ENCODE measurements at places on chromosomes 1 and 21.
A peak's percentile ranks its signal among the peaks of the same experiment; 100 is the strongest.

DNA sequence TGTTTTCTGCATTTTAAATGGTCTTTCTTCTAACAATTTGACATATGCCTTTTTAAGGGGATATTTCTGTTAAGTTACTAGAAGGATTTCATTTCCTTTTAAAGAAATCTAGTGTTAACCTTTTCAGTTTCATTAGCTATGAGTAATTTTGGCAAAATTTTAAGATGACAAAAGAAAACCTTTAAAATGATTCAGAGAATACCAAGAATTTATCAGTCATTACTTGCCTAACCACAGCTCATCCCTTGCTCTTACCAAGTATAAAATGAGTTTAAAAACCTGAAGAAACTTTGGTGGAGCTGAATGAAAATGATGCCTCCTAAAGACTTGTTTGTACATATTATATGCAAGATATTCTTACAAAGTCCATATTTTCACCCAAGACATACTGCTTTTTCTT lies 101.7 kb downstream of the NEK7 start:
- peak; percentile 27 for DNase-seq

DNA sequence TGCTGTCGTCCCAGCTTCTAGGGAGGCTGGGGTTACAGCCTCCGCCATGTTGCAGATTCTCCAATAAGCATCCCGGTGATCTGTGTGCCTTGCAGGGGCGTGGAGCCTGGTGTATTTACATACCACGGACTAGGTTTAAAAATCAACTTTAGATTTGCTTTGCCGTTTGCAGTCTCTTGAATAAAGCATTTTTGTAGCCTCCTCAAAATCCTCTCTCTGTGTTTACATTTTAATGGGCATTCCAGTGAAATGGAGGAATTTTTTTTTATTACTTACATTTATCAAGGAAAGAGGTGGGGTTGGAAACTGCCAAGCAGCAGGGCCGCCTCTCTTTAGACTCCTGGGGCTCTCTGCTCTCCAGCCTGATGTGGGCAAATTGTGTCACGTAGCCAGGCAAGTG lies 437.5 kb upstream of the VAMP3 start:
- no peak for DNase-seq

DNA sequence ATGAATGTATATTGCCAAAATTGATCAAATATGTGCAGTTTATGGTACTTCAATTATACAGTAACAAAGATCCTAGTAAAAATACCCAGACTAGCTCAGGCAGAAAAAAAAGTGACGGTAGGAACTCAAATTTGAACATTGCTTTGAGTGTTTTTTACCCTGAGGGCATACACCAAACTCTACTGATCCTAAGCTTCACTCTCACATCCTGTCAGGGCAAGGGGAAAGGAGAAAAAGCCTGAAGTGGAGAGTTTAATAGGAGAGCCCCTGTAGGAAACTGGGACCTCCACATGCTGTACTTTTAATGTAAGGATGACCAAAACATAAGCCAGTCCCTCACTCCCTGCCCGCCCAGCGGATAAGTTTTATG lies 59.8 kb upstream of the GNG12 start:
- no peak for DNase-seq

GRCh38 chr1:175182201-175182746 lies 10.3 kb downstream of the KIAA0040 start:
- DNase-seq, result no peak

- DNase-seq, result no peak
Measured at GRCh38 chr21:21148514-21148913, 150.3 kb downstream of the NCAM2 start.

DNA sequence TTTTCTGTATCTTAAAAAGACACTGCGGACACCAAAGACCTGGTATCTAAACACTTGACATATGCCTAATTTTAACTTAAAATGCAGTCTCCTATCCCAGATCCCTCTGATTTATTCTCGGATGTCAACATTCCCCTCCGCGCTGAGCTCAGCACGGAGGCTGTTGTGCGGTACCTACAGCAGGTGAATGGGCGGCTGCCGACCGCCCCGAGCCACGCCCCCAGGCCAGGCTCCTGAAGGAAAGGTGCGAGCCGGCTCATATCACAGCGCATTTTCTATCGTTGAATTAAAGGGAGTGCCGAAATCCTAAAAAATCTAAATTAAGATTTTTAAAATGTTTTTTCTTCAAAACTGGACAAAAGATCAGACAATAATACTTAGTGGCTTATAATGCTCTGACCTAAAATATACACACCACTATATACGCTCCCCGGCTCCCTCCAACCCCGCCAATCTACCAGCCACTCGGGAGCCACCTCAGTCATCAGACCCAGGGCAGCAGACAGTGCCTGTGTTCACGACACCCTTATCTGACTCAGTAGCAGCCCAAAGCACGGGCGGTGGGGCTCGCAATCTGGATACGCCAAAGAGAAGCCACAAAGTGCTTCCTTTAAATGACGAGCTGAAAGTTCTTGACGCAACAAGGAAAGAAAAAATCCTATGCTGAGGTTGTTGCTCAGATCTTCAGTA lies 4.1 kb downstream of the WRAP73 start:
- no peak for DNase-seq

DNA sequence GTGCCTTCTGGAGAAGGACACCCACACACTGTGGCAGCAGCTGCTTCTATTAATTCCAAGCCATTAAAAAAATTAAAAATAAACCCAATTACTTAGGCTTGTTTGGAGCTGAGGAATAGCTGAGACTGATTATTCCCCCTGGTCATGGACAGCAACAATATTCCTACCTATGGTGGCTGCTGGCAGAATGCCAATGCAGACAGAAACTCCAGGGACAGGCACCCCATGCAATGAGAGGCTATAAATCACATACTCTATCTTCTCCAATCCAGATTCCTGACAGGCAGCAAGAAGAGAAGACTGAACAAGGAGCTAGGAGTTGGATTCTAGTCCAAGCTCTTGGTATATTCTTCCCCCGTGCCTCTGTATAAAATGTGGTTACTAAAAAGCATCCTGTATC lies 275.4 kb upstream of the BEND5 start:
- no peak for DNase-seq

DNA sequence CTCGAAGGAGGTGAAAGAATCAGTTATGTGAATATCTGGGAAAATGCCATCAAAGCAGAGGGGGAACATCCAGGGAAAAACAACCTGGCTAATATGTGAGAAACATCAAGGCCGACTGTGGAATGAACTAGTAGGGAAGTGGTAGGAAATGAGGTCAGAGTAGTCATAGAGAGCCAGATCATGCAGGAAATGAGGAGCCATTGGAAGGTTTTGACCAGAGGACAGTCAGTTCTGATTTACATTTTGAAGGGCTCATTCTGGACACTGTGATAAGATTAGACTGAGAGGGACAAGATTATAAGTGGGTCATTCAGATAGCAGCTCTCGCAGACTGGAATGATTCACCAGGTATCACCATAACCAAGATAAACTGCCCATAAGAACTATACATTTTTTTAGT lies 63.7 kb downstream of the SYT14 start:
- no peak for DNase-seq

GRCh38 chr1:168304865-168305264 lies 24.2 kb downstream of the TBX19 start:
- no peak for DNase-seq

DNA sequence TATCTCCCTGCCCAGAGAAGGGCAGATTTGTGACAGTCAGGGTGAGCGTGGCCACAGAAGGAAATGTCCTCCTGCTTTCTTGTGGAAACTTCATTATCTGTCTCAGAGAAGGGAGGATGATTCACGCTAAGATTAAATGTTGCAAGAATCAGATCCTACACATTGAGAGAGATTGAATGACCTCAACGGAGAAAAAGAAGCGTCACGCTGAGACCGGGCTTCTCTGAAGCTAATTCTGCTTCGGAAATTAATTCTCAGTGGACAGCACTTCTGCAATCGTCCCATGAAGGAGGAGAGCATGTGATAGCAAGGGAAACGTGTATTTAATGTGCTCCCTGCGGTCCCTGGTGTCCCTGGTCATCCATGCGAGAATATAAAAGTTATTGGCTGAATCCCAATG lies 19.8 kb upstream of the C1orf21 start:
- no peak for DNase-seq

- DNase-seq, result no peak
Measured at GRCh38 chr1:44024903-44025525, 6.2 kb downstream of the SLC6A9 start.

GRCh38 chr21:35952651-35953340 lies 107.5 kb downstream of the SETD4 start:
- DNase-seq, result no peak

DNA sequence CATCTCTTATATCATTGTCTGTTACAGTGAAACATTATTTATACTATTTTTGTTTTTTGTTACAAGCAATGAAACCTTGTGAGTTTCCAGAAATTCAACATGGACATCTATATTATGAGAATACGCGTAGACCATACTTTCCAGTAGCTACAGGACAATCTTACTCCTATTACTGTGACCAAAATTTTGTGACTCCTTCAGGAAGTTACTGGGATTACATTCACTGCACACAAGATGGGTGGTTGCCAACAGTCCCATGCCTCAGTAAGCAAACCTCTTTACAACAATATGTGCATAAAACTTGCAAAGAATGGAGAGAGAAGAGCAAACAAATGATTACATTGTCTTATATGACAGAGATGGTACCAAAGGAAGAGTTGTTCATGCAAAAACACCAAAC lies 22.4 kb downstream of the CFHR4 start:
- DNase-seq, result no peak

- no peak for DNase-seq
Measured at GRCh38 chr1:160789051-160789701, 6.8 kb upstream of the LY9 start.

DNA sequence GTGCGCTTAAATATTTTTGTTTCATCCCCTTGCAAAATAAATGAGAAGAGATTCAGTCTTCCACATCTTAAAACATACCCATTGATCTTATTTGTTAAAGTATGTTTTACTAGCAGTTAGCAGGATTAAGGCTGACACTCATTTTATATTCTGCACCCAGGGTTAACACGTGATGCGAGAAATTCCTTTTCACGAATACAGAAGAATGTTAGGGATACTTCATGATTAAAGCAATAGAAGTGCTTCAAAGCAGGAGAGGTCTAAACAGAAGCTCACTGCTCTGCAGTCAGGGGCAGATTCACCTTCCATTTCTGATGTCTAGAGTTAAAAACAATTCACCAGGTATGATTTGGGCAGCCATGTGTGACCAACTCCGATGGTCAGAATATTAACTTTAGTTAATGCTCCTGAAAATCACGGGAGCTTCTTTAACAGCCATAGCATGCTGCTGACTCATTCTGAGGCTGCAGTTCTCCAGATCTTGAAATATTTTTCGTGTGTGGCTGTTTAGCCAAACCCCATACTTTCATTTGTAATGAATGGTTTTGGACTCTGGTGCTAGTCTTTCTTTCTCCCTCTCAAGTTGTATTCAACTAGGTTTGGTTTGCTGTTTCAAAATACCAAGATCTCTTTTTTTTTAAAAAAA lies 19.7 kb downstream of the BCAR3 start:
- DNase-seq, result no peak

- DNase-seq, result no peak
Measured at GRCh38 chr1:29453502-29454240, 217.3 kb downstream of the PTPRU start.

- DNase-seq, result no peak
Measured at GRCh38 chr1:187474336-187474735, 645.6 kb downstream of the PLA2G4A start.

DNA sequence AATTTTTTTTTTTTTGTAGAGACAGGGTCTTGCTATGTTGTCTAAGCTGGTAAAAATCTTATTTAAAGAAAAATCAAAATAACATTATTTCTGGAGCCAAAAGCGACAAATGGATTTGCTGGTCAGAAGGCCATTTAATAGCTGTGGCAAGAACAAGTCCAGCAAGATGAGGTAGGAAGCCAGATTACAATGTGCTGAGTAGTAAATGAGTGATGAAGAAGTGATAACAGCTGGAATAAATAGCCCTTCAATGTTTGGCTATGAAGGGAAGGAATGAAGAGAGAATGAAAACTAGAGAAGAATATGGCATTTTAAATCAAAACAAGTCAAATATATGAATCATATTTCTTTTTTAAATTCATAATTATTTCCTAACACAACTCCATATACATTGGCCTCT lies 34.5 kb downstream of the SYDE2 start:
- DNase-seq, result no peak

DNA sequence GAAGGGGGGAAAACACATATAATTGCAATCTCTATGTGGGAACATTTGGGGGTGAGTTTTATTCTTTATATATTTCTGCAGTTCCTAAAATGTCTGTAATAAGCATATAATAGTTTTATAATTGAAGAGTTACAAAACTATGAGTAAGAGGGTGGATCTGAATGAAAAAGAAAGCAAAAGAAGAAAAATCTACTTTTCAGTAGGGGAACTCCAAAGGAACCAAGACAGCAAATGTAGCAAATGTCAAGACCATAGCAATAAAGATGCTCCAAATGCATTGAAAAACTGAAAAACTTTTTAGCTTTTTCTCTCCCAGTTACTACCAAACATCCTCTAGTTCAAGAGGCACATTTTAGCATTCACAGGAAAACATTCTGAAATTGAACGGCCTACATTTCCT lies 434.8 kb downstream of the LMO4 start:
- no peak for DNase-seq

GRCh38 chr1:242886137-242886536 lies 361.6 kb upstream of the PLD5 start:
- no peak for DNase-seq

- DNase-seq, result no peak
Measured at GRCh38 chr1:36089393-36090121, 865 bp downstream of the ADPRS start.

- DNase-seq, result no peak
Measured at GRCh38 chr21:46195595-46196195, 11.4 kb upstream of the SPATC1L start.

GRCh38 chr1:107550358-107550757 lies 409.5 kb downstream of the NTNG1 start:
- no peak for DNase-seq

Data from CD4-positive, alpha-beta T cell treated with Interleukin-4 for 4 hours (primary cell).